ENCODE measurements at places on chromosomes 4 and X. TPM values are rescaled to one million over a fixed set of nuclear protein-coding genes. Genes with fewer than 3 reads are reported as not detected.

Gene NKX6-1
- not detected for total RNA-seq

Gene H2BW2
- 0.08 TPM for total RNA-seq

Gene DGAT2L6
- not detected for total RNA-seq

Gene PHEX
- 32.6 TPM for total RNA-seq

Gene HTN3
- not detected for total RNA-seq

Gene AP1S2
- 35.2 TPM for total RNA-seq

Gene ASB9
- total RNA-seq, result 0.23 TPM

Gene TEX11
- total RNA-seq, result not detected

Gene NSG1
- total RNA-seq, result 11.7 TPM

Gene FGFR3
- not detected for total RNA-seq

Gene ARMCX1
- 2.5 TPM for total RNA-seq

Gene ERAS
- 0.29 TPM for total RNA-seq

Gene CEP135
- total RNA-seq, result 13.0 TPM

Gene PTPN13
- 0.06 TPM for total RNA-seq

Gene TGIF2LX
- not detected for total RNA-seq

Gene VCX2
- not detected for total RNA-seq

Gene MAGEA6
- not detected for total RNA-seq

All from activated CD8-positive, alpha-beta memory T cell treated with anti-CD3 and anti-CD28 coated beads for 36 hours (primary cell).